Kidney (tissue), 22 donors: ENCODE measurements at places on chromosomes 4 and X. TPM values are rescaled to one million over a fixed set of nuclear protein-coding genes. Genes with fewer than 3 reads are reported as not detected.

COL25A1 gene
- 2.3 TPM for total RNA-seq

MEPE gene
- not detected for total RNA-seq

RAB39B gene
- total RNA-seq: 1.2 TPM

TIGD4 gene
- total RNA-seq: 1.1 TPM

RAB40AL gene
- total RNA-seq: 1.1 TPM

TRIML2 gene
- total RNA-seq: not detected

RRH gene
- total RNA-seq: 0.44 TPM

ARX gene
- 0.31 TPM for total RNA-seq

IL15 gene
- 6.4 TPM for total RNA-seq

- no peaks in the 10 kb centered on the region for H3K27me3 ChIP-seq
- DNase-seq: no peak
- no peak overlapping the region for H3K4me3 ChIP-seq
- no peak overlapping the region for H3K27ac ChIP-seq
Observed at GRCh38 chr4:78749972-78750727, 26.0 kb upstream of the BMP2K start.

DNA sequence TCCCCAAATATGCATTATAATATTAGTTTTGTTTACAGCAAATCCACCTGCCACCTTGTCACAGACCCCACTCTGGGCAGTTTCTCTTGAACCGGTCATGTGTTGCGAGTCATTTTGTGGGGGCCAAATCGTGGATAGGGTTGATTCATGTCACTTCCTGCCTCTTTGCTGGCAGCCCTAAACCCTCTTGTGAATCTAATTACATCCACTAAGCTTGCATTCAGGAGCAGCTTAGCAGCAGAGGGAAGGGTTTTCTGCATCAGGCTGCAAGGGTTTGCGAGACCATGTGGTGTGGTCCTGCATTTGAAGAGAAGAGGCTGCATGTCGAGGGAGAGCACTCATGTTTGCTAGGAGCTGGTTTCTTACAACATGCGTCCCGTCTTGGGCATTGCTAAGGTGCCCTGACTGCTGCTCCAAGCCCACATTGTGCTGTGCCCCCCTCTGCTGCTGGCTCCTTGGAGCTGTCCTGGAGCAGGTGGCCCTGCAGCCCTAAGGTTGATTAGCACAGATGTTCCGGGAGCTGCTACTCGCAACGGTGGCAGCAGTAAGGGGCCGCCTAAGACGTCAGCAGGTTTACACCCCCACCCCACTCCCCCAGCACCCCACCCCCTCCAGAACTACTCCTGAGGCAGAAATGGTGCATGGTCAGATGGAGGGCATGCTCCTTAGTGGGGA is 88.9 kb upstream of the CLDN34 start:
- no peak overlapping the region for H3K4me3 ChIP-seq
- H3K4me1 ChIP-seq: no peaks in the 10 kb centered on the region
- no peak overlapping the region for H3K27ac ChIP-seq
- no peaks in the 10 kb centered on the region for H3K36me3 ChIP-seq
- H3K27me3 ChIP-seq: peaks cover 2% of the 10 kb centered on the region

DNA sequence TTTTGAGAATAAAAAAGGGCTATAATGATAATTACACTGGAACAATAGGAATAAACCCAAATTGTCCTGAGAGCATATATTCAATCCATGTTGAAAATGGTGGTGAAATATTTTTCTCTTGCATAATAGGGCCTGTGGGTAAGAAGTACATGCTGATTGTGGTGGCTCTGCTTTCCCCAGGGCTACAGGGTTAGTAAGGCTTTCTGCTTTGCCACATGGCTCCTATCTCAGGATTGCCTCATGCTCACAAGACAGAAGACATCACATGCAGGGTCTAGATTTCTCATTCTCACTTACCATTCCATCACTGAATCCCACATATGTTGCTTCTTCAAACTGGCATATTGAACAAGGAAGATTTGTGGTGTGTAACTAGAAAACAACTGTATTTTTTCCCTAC is 12.4 kb upstream of the VEGFC start:
- no peaks in the 10 kb centered on the region for H3K36me3 ChIP-seq
- no peak overlapping the region for H3K27ac ChIP-seq
- H3K27me3 ChIP-seq: no peaks in the 10 kb centered on the region
- no peak for DNase-seq
- H3K4me3 ChIP-seq: no peak overlapping the region

DNA sequence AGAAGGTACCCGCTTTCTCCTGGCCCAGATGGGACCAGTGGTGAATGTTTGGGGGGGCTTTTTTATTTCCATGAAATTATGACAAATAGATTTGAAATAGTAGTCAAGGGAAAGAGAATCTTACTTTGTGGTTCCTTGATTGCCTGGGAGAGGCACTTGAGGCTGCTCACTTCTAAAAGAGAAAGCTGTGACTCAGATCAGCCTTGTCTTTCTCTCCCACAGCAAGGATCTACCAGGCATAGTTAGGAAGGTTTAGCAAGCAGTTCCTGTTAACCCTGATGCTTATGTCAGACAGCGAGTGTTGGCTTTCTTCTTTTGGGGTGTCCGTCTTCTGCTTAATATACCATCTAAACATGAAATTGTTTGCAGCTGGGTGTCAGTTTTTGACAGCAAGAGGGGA is 114.5 kb downstream of the TSPAN7 start:
- no peaks in the 10 kb centered on the region for H3K4me1 ChIP-seq
- no peak overlapping the region for H3K4me3 ChIP-seq
- H3K27me3 ChIP-seq: no peaks in the 10 kb centered on the region
- H3K27ac ChIP-seq: no peak overlapping the region

- no peak for DNase-seq
- no peaks in the 10 kb centered on the region for H3K4me1 ChIP-seq
- H3K27ac ChIP-seq: peak overlapping the region; percentile 45
- H3K4me3 ChIP-seq: no peak overlapping the region
Observed at GRCh38 chrX:134161162-134161561, 75.8 kb upstream of the CCDC160 start.

GRCh38 chr4:7540206-7540605 is 105.5 kb upstream of the PSAPL1 start:
- no peak overlapping the region for H3K27ac ChIP-seq
- no peaks in the 10 kb centered on the region for H3K4me1 ChIP-seq
- no peaks in the 10 kb centered on the region for H3K36me3 ChIP-seq
- DNase-seq: no peak
- no peaks in the 10 kb centered on the region for H3K27me3 ChIP-seq
- H3K4me3 ChIP-seq: no peak overlapping the region

DNA sequence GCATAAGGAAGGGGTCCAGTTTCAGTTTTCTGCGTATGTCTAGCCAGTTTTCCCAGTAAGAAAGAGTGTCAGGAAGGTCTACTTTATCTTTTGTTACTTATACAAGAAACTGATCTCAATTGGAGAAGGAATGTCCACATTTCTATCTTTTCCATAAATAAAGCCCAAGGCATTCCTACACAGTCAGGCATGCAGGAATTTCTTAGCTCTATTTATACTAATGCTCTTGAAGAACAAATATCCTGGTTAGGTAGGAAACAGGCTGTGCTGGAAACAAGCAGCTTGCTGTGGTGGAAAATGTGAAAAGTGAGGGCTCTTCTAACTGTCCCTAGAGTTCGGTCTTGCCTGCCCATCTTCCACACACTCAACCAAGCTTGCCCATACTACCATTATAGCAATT is 37.9 kb upstream of the PITX2 start:
- H3K27me3 ChIP-seq: no peaks in the 10 kb centered on the region
- H3K36me3 ChIP-seq: no peaks in the 10 kb centered on the region
- no peak overlapping the region for H3K4me3 ChIP-seq
- no peaks in the 10 kb centered on the region for H3K4me1 ChIP-seq
- DNase-seq: no peak

DNA sequence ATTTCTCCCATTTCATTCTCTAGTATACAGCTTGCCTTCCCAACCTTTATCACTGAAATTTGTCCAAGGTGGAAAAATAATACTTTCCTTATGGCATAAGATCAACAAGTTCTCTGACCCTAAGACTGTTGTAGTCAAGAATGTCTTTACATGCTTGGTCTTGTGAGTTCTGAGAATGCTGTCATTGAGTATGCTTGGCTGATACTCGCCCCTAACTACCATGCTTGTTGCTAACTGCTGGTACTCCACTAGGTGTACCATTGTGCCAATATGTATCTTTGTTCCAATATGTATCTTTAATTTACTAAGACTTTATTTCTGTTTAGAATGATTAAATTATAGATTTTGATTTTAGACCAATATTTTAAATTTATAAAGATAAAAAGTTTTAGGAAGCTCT is 796.4 kb downstream of the PCDH7 start:
- H3K4me1 ChIP-seq: no peaks in the 10 kb centered on the region
- no peaks in the 10 kb centered on the region for H3K36me3 ChIP-seq

GRCh38 chrX:68936608-68937007 is 107.8 kb downstream of the EFNB1 start:
- H3K36me3 ChIP-seq: no peaks in the 10 kb centered on the region
- no peak for DNase-seq
- no peak overlapping the region for H3K4me3 ChIP-seq
- H3K4me1 ChIP-seq: no peaks in the 10 kb centered on the region
- no peaks in the 10 kb centered on the region for H3K27me3 ChIP-seq

DNA sequence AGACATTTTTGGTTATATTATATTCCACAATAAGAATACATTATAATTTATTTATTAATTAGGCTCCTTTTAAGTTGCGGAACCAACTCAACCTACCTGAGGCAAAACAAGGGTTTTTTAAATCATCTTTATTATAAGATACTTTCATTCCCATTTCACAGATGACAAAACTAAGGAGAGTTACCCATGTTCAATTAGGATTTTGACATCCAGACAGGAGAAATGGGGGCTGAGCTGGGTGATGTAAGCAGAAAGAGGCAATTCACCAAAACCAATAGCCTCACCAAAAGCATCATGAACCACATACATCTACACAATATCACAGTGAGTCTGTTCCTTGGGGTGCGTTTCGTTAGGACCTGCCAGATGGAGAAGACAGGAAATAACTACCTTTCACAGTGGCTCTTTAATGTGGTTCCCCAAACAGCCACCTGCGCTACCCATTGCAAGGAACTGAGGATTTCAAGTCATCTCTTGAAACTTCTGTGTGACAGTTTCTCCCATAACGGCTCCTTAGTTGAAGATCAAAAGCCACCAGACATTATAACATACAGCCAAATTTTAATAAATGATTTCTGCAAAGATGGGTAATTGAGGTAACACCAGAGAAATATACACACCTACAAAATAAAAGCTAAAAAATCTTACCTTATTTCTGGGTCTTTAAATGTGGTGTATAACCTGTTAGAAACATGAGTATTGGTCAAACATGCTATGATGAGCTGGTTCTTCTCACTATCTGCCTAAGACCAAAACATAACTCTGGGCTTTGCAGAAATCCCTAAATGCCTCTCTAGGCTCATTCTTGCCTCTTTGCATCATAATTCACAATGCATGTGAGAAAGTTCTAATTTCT is 190.6 kb upstream of the LEF1 start:
- no peak overlapping the region for H3K4me3 ChIP-seq
- H3K36me3 ChIP-seq: no peaks in the 10 kb centered on the region
- H3K27me3 ChIP-seq: no peaks in the 10 kb centered on the region
- H3K4me1 ChIP-seq: peaks cover 7% of the 10 kb centered on the region
- DNase-seq: no peak

GRCh38 chr4:180668732-180669131 is 1574.5 kb upstream of the TENM3 start:
- no peaks in the 10 kb centered on the region for H3K27me3 ChIP-seq
- DNase-seq: no peak
- no peak overlapping the region for H3K4me3 ChIP-seq

GRCh38 chr4:61984260-61984909 is 784.3 kb downstream of the ADGRL3 start:
- no peaks in the 10 kb centered on the region for H3K36me3 ChIP-seq
- H3K4me1 ChIP-seq: no peaks in the 10 kb centered on the region
- no peaks in the 10 kb centered on the region for H3K27me3 ChIP-seq
- H3K4me3 ChIP-seq: no peak overlapping the region

DNA sequence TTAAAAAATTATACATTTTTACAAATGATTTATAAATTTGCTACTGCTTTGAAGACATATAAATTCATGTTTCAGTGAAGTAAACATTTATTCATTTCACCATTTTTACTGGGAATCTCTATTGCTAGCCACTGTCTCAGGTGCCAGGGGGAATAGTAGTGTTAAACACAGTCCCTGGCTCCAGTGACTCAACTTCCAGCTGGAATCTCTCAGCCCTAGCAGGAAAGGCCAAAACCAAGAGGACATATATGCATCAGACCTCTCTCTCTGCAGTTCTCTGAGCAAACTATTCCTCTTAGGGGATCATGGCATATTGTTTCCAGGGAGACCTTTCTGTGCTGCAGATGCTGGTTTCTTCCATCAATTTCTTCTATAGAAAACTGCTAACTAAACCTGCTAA is 1009.0 kb upstream of the LCORL start:
- no peak overlapping the region for H3K27ac ChIP-seq
- peak; percentile 35 for DNase-seq
- no peaks in the 10 kb centered on the region for H3K27me3 ChIP-seq
- no peaks in the 10 kb centered on the region for H3K36me3 ChIP-seq
- no peaks in the 10 kb centered on the region for H3K4me1 ChIP-seq
